ENCODE measurements at places on chromosomes 4 and X.
A peak's percentile ranks its signal among the peaks of the same experiment; 100 is the strongest.

GRCh38 chr4:145861336-145862318, 77.0 kb downstream of the ZNF827 start:
- DNase-seq: no peak

DNA sequence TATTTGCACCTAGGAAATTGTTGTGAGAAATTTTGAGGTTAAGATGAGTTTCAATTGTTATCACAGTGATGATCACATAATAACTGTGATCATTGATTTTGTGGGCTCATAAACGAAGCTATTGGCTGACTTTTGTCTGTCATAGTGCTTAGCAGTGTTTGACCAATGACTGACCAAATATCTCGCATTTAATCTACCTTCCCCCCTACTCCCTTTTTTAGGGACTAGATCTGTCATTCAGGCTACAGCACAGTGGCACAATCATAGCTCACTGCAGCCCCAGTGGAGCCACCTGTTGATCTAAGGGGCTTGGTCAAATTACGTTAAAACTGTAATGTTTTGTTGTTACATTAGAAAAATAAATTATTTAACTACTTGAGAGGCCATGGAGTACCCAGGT, 1.5 kb downstream of the FUNDC2 start:
- DNase-seq: no peak

DNA sequence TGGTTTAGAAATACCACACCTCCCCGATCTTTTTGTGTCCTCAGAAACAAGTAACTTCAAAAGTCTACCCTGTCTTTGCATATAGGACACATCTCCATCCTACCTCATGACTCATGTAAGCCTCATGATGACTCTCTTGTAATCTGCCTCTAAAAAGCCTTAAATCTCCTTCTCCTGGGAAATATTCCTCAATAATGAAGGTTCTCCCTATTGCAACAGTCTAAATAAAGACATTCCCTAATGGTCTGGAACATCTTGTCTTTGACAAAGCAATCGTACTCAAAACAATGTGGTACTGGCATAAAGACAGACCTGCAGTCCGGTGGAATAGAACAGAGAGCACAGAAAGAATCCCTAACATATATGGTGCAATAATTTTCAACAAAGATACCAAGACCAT, 257.7 kb downstream of the OPHN1 start:
- DNase-seq: no peak

GRCh38 chr4:184506527-184507121, 32.3 kb upstream of the IRF2 start:
- peak; percentile 54 for DNase-seq

DNA sequence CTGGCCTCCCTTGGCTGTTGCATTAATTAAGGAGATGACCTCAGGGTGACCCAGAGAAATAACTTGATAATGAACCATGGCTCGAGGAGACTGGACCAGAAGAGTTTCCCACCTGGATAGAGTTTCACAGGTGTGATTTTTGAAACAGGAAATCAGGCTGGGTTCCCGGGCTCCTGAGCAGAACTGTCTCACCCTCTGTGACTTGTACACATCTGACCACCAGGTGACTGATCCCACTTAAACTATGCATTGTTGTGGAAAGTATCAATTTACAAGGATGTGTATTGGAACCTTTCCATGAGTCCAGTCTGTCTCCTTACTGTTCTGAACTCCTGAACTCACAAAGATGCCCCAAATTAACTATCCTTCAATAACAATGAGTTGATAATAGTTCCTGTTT, 220.3 kb downstream of the PTTG2 start:
- no peak for DNase-seq

- no peak for DNase-seq
Measured at GRCh38 chr4:7034262-7035081, 8.7 kb upstream of the TADA2B start.

GRCh38 chr4:140641789-140642439, 73.2 kb upstream of the UCP1 start:
- DNase-seq: no peak

DNA sequence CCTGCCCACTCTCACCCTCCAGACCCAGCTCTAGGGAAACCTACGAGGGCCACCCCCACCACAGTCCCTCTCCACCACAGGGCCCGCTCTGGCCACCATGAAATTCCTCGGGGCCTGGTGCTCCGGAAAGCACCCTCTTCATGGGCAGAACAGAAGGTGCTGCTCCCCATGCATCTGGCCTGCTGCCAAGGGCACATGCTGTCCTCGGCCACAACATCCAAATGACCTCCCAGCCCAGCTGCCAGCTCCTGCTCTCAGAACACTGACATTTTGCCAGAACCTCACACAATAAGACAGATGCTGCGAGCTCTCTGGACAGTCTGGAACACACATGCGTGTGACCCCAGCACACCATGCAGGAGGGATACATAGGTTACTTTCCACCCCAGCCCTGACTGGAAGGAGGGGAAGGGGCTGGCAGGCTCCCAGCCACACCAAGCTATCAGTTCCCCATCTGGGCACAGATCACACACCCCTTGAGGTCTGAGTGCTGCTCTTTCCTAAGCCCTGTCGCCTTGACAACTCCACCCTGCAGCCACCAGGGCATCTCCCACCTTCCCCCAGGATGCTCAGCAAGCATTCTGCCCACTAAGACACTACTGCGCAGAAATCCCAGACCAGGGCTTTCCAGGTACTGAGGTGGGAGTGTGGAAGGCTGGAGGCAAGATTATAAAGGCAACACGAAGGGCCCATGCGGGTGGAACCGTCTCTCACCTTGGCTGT, 5.8 kb downstream of the CCNQ start:
- DNase-seq: no peak

GRCh38 chrX:9676738-9677097, 88.9 kb downstream of the GPR143 start:
- no peak for DNase-seq

DNA sequence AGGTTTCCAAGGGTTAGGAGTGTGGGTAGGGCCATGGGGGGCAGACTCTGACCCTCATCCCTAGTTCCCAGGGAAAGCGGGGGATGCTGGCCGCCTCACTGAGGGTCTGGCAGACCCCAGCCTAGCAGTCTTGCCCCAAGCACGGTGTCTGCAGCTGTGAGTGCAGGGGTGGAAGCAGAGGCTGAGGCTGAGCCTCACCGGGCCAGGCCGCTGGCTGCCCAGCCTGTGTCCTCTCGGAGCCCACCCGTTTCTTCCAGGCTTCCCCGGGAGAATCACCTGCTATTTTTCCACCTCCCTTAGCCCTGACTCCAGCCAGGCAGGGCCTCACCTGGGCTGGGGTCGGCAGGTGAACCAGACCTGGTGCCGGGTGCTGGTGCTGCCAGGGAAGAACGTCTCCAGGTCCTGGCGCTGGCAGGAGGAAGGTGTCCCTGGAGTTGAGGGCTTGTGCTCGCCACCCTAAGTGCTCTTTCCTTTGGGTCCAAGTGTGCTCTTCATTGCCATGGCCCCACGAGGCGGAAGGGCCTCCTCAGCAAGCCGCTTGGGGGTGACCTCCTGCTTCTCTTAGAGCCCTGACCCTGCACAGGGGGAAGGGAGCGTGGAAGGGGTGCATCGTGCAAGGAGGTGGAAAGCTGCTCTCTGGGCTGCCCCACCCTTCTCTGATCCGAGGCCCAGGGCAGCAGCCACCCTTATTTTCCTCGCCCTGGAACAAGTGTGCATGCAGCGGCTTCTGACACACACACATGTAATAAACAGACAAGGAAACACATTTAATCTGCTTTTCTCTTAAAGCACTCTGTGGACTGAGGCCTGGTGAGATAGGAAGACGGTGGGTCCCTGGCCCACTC, 112.7 kb downstream of the FAM53A start:
- no peak for DNase-seq

DNA sequence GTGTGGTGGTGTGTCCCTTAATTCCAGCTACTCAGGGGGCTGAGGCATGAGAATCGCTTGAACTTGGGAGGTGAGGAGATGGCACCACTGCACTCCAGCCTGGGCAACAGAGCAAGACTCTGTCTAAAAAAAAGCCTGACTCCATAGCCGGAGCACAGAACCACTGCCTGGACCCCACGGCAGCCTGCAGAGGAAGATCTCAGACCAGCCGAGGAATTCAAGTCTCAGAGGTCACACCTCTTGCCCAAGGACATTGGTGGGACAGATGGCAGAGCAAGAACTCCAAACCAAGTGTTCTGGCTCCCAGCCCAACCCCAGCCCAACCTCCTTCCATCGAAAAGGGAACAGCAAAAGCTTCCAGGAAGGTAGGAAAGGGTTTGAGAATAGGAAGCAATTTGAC, 70.8 kb downstream of the SMIM20 start:
- DNase-seq: no peak

- DNase-seq: no peak
Measured at GRCh38 chrX:143934542-143934941, 50.7 kb downstream of the UBE2NL start.

- DNase-seq: no peak
Measured at GRCh38 chr4:132124624-132124974, 1024.5 kb upstream of the PCDH10 start.

DNA sequence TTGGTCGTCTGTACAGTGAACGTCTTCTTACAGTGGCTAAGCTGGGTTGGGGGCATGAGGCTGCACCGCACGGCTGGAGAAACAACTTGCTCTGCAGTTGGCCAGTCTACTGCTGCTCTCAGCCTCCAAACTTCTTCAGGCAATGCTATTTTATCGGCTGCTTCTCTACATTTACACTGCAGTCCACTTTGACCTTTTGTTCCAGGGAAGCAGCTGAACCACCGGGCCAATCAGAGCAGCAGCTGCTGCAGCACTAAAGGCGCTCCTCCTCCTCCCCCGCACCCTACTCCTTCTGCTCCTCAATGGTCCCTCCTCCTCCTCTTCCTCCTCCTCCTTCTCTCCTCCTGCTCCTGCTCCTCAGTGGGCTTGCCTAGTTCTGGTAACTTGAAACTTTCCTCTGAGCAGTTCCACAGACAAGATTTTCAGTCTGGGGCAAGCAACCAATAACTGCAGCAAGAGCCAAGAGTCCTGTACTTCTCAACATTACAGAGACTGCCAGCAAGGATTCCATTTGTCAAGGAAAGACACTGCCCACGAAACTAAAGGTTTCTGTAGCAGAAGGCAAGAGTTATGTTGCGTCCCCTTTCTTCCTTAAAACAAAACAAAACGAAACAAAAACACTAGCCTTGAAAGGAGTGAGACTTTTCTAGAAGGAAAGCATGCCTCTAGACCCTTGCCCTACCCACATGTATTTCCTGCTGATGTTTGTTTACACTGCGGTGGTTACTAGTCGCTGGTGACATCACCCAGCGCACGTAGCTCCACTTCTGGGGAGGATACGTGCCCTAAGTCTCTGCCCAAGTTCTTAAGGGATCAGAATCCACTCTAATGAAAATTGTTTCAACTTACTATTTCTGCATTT, 125.7 kb upstream of the NAP1L5 start:
- DNase-seq: peak; percentile 23

GRCh38 chrX:136736690-136737089, 44.0 kb downstream of the ARHGEF6 start:
- DNase-seq: no peak

DNA sequence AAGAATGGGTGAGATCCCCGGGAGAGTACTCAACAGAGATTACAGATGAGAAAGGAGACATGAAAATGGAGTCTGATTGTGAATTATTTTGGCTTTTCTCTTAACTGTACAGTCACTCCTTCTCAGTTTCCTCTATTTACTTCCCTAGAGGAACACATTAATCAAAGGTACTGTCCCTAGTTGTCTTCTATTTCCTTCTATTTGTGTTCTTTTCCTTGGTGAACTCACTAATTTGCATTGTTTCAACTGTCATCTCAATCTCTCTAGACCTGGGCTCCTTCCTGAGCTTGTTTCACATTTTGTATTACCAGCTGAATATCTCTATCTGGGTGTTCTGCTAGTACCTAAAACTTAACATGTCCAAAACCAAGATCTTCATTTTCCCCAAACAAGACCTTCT, 59.8 kb downstream of the ABCB7 start:
- no peak for DNase-seq

DNA sequence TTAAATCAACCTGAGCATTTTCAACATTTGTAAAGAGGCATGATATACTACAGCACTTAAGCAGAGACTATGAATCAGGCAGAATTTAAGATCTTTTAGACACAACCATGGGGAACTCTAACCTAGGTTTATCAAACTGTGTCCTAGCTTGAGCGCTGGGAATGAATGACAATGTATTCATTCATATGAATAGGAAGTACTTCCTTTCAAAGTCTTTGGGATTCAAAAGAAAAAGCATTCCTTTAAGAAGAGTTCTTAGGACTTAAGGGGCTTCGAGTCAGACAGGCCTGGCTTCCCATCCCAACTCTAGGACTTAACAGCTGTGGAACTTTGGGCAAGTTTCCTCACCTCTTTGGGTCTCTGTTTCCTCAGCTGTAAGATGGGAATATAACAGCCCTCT, 104.6 kb downstream of the ANAPC4 start:
- no peak for DNase-seq

DNA sequence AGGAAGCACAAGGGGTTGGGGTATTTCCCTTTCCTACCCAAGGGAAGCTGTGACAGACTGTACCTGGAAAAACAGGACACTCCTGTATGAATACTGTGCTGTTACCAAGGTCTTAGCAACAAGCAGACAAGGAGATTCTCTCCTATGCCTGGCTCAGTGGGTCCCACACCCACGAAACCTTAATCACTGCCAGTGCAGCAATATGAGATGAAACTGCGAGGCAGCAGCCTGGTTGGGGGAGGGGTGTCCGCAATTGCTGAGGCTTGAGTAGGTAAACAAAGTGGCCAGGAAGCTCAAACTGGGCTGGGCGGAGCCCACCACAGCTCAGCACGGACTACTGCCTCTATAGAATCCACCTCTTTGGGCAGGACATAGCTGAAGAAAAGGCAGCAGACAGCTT, 197.7 kb downstream of the INPP4B start:
- DNase-seq: no peak

DNA sequence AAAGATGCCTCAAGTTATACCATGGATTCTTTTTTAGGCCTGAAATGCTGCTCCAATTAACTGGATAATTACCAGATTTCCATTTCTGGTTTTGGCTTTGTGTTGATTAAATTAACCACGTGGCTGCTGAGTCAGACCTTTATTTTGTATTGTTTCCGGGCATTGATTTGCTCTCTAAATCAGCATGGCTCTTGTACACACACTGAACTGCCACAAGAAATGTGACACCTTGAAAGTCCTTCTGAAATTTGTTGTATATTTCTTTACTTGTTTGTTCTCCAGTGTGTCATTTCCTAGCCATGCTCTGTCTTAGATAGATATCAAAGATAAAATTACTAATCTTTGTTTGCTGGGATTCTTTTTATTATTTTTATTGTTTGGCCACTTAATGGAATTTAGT, 11.7 kb downstream of the MTTP start:
- no peak for DNase-seq

- DNase-seq: no peak
Measured at GRCh38 chrX:105975382-105975781, 63.1 kb downstream of the SERPINA7 start.

GRCh38 chr4:38503689-38504395, 160.2 kb upstream of the KLF3 start:
- DNase-seq: peak; percentile 23

DNA sequence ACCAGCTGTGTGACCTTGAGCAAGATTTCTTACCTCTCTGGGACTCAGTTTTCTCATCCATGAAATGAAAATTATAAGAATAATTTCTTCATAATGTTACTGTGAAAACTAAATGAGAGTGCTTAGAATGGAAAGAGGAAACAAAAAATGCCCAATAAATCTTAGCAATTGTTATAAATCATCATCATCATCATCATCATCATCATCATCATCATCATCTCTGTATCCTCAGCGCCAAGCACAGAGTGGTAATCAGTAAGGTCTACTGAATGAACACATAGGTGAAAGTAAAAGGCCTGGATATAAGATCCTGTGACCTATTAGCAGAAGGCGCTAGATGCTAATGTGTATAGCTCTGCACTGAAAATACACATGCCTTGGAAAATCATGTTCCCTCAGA, 6.8 kb upstream of the STARD8 start:
- no peak for DNase-seq
